ENCODE measurements at places on chromosomes 2 and 18.

GRCh38 chr2:164777847-164778461 is 63.7 kb downstream of the COBLL1 start:
- no peak for DNase-seq

DNA sequence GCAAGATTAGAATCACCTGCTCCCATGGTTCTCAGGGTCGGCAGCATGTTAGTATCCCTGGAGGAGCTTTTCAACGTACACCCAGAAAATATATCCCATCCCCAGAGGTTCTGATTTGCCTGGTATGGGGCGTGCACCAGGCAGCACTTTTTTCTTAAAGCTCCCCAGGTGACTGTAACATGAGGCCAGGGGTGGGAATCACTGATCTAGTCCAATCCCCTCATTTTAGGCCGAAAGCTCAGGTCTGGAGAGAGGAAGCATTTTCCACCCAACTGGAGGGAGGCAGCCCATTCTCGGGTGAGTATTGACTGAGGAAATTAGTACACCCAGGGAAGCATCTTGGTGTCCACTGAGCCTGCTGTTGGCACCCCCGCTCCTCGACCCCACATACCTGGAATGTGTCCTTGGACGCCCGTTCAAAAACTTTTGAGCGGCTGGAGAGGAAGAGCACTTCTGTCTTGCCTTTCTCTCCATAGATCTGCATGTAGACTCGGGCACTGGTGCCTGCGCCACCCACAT is 94.3 kb downstream of the LOXHD1 start:
- no peak for DNase-seq

DNA sequence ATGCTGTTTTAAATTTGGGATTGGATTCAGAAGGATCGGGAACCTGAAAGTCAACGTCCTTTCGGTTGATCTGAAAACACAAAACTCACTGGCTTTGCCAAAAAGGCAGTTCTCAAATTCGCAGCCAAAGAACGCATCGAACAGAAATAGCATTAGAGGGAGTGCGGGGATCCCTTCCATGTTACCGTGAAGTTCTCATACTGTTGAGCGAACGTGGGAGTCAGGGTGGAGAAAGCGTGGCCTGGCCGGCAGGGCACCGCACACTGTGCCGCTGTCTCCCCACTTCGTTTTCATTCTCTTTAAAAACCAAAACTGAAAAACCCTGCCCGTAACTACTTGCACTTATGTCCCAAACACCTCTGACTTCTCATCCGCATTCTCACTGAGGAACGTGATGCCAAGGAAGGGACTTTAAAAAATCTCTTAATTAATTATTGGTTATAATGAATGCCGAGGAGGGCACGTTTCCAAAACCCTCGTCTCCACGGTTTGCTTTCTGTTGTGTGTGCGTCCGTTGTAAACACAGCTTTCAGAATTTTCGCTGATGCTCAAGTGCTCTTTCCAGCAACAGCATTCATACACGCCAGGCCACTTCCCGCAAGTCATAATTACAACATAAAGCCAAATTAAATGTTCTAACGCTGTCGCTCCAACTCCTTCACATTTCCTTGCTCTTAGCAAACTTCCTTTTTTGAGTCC is 60.9 kb upstream of the TWIST2 start:
- no peak for DNase-seq

DNA sequence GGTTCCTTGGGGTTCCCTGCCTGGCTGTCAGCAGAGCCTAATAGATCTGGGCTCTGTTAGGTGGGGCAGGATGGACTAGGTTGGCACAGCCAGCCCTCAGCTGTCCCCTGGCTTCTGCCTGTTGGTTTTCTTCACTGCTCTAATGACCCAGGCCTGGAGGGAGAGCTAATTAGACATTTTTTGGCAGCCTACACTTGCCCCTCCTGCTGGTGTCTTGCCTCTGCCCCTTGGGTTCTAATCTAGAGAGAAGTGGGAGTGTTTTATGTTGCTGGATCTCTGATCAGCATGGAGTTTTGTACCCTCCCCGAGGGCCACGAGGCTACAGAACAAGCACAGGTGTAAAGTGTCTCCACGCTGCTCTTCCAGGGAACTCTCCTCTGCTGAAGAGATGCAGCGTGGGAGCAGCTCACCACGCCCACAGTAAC is 199.4 kb upstream of the RASGRP3 start:
- no peak for DNase-seq

GRCh38 chr18:51943281-51943680 is 396.7 kb upstream of the DCC start:
- no peak for DNase-seq

DNA sequence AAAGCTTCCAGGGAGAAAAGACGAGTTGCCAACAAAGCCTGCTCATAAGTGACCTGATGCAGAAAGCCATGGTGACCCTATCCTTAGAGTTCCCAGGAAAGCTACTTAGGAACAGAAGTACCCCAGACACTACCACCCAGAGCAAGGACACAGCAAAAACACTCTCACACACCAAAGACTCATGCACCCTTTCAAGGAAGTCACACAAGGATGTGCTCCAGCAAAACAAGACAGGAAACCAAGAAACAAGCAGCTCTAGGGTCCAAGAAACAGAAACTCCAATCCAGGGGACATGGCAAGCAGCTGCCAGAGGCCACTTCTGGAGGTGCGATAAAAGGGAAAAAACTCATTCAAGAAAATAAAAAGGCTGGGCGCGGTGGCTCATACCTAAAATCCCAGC is 5.7 kb downstream of the KIF1A start:
- DNase-seq = no peak

GRCh38 chr2:146734821-146735190 is 1110.0 kb upstream of the ACVR2A start:
- no peak for DNase-seq

GRCh38 chr2:223855426-223855825 is 18.0 kb upstream of the AP1S3 start:
- no peak for DNase-seq

DNA sequence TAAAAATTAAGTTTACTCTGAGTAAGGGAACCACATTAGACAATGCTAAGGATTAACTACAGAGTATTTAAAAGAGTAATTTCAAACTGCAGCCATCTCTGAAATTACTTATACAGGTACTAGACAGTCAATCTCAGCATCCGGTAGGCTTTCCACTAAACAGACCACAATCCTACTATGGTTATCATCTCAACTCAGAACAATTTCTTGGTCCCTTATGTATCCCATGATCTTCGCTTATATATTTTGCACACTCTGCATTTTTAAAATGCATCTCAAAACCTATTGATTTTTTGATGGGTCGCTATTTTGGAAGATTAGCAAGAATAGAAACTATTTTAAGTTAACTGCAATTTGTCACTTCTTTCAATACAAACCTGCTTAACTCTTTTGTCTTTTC is 1.4 kb downstream of the PPP4R1 start:
- no peak for DNase-seq

DNA sequence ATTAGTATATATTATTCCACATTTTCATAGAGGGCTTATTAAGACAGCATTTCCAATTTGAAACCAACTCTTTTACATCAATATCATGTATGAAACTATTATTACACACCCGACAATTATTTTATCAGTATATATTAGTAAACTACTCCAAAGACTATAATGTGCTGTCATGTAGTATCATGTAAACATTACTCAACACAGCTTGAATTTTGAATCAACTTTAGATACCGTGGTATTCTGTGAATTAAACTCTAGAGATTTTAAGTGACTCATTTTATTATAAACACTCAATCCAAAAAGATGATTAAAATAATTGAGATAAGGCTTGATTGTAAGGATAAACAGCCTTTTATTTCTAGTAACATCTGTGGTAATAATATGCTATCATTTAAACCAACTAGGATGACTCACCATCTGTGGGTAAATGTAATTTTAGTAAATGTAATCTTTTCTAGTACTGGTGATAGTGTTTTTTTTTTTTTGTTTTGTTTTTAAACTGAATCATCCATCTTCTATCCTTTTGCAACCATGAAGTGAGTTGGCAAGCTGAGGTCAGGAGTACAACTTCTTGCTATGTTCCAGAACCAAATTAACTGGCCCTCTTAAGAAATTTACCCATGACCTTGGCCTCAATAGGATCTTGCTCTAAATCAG is 144.3 kb upstream of the SMAD7 start:
- DNase-seq = no peak

DNA sequence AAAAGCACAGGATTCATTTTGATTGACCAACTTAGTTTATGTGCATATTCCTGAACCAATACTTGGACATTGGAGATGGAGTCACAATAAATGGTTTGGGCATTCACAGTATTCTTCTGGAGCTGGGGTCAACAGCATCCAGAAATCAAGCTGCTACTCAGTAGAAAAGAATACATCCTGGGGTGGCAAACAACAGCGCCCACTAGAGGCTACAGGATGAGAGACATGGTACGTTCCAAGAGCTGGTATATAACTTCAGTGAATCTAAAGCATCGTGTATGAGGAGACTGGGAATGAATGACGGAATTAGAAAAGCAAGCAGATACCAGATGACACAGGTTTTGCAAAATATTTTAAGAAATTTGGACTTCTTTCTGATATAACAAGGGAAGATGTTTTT is 142.9 kb upstream of the FIGN start:
- no peak for DNase-seq

DNA sequence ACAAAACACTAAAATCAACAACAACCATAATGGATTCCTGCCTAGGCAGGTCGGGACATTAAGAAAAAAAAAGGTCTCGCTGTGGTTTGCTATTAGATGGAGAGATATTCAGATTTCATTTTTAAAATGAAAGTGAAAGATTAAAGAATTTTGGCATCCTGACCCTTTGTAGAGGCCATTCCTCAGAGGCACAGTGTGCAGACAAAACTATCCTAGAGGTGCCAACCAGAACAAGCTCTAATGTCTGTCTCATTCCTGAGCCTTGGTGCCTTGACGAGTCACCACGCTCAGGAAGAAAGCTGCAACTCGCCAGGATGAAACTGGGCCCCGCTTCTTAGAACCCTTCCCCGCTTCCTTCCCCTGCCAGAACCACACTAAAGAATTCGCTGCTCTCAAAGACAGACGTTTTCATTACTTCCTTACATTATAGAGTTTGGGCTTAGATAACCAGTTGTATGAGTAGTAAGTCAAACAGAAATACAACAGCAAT is 156.0 kb downstream of the TGIF1 start:
- peak; percentile 55 for DNase-seq

DNA sequence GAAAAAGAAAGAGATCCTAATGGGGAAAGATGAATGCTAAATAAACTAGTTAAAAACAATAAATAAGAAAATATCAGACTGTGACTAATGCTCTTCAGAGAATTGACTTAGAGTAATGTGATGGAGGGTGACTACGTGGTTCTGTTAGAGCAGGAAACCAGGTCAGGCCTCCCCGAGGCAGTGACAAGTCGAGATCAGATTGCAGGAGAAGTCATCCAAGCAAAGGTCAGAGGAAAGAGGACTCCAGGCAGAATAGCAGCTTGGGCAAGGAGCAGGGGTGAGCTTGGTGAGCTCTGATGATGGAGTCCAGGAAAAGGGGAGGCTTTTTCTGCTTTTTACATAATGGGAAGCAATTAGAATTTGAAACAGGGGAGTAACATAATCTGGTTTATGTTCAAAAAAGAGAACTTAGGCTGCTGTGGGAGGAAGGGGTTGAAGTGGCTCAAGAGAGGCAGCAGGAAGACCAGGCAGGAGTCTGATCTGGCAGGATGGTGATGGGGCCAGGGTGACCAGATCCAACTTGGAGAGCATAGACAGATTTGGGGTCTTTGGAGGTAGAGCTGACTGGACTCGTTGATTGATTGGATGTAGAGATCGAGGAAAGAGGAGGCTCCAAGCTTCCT is 27.3 kb upstream of the ITGB6 start:
- DNase-seq = no peak

DNA sequence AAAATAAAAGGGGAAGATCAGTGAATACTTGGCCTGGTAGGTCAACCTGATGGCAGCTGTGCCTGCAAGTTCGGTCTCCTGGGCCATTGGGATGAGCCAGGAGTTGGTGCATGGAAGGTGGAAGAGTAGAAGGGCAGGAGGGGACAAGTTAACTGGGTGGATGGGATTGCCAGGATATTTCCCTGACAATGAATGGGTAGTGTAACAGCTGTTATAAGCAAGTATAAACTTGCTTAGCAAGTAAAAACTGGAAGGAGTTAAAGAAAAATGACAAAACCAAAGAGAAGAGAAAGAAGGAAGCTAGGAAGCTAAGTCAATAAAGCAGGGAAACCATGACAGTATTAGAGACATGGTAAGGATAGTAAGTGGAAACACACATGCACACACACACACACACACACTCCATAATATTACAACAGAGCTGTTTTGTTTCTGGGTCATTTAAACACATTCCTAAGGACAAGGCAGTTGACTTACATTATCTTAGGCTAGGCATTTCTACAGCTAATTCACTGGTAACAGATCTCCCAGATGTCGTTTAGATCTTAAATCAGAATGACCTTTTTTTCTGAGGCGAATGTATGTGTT is 29.7 kb downstream of the MEP1B start:
- DNase-seq = no peak

DNA sequence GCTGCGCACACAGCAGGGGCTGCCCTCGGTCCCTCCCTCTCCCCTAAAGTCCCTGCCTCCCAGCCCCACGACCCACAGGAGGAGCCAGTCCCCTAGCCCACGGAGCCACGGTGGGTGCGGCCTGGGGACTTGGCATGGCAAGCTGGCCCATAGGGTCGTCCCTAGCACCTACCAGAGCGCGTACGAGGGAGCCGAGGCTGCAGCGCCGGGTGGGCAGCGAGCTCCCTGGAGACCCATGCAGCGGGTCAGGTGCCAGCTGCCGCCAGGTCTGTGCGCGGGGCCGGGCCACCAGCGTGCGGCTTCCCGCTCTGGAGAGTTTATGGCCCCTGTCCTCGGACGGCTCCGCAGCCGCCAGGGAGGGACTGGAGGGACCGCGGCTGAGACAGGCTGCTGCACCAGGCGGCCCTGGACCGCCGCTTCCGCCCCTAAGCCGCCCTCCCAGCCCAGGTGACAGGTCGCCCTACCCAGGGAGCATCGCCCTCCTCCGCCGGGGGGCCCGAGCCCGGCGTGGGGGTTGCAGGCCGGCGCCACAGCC is 273.6 kb downstream of the CCDC74A start:
- no peak for DNase-seq

- no peak for DNase-seq
Measured at GRCh38 chr2:146659976-146660375, 1184.9 kb upstream of the ACVR2A start.

DNA sequence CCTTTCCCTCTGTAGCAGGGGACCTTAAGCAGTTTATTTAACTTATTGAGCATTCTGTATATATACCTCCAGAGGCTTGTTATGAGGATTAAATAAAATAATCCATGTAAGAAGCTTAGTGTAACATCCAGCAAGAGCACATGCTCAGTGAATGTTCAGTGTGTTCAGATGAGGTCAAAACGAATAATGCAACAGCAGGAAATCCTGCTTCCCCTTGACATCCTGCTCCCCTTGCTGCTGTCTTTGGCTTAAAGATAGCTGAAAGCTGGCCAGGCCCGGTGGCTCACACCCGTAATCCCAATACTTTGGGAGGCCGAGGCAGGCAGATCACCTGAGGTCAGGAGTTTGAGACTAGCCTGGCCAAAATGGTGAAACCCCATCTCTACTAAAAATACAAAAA is 68.7 kb downstream of the COL4A4 start:
- no peak for DNase-seq

- DNase-seq = no peak
Measured at GRCh38 chr2:115190459-115190858, 748.0 kb downstream of the DPP10 start.

Measured in activated naive CD8-positive, alpha-beta T cell treated with anti-CD3 and anti-CD28 coated beads, Interleukin-2, amount 10 ng/mL, durations not matched to agents 7 days and 5 days (primary cell).